Mucosa of gallbladder (tissue), 1 donor: ENCODE measurements at places on chromosomes 16 and 17. TPM values are rescaled to one million over a fixed set of nuclear protein-coding genes. Genes with fewer than 3 reads are reported as not detected.
A peak's percentile ranks its signal among the peaks of the same experiment; 100 is the strongest.

The KRT40 gene
- not detected for total RNA-seq

The ITPRIPL2 gene
- total RNA-seq = 37.5 TPM

The OTOP3 gene
- not detected for total RNA-seq

The ZNF385C gene
- total RNA-seq = 0.32 TPM

The HBQ1 gene
- total RNA-seq = not detected

The SOX15 gene
- 3.1 TPM for total RNA-seq

DNA sequence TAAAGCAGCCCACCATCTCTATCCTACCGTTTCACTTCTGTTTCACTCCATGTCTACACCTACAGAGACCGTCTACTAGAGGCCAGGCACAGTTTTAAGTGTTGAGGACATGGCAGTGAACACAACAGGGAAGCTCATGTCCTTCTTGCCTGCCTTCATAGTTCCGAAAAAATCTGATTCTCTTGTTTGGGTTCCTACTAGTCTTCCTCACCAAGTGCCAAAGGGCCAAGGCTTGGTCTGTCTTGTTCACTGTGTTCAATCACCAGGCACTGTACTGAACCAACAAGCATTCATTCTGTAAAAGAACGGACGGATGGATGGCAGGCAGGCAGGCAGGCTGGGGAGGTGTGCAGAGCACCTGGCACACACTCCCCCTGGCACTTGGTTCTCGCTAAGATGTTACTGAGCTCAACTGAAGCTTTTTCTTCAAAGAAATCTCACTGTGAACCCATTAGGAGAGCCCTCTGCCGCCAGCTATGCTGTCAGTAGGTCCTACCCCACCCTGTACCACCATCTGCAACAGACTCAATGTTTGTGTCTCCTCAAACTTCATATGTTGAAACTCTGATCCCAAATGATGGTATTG lies 2.5 kb downstream of the DEXI start:
- no peak for DNase-seq

DNA sequence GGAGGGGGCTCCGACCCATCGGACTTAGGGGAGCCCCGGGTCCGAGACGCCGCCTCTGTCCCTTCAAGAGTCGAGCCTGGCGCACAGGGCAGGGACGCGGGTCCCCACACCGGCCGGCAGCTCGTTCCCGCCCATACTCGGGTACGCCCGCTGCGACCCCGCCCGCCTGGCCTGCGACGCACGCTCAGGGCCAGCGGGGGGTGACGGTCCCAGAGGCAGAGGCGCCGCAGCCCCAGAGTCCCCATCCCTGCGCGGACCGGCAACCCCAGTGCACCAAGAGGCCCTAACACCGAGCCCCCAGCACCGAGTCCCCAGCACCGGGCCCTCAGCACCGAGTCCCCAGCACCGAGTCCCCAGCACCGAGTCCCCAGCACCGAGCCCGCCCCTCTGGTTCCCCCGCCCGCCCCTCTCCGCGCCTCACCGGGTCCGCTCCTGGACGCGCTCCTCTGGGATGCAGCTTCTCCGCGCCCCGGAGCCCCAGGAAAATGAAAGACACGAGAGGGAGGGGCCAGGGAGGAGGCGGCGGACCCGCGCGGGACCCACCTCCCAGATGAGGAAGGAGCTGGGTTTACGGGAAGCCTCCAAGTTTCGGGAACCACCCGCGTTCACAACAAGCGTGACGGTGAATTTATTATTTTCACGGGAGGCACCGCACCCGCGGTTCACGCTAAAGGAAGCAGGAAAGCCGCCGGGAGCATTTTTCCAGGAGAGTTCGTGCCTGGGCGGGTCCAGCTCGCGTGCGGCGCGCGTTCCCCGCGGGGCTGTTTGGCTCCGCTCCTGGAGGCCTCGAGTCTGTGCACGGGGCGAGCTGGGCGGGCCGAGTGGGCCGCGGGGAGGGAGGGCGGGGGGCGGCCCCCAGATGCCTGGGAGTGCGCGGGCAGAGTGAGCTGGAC lies at the start of gene SECTM1:
SECTM1 (minus strand) TSS at position 488 of the 893 bp plus-strand sequence. CDS start 6,526 bp downstream, outside the sequence.
- peak; percentile 38 for DNase-seq

DNA sequence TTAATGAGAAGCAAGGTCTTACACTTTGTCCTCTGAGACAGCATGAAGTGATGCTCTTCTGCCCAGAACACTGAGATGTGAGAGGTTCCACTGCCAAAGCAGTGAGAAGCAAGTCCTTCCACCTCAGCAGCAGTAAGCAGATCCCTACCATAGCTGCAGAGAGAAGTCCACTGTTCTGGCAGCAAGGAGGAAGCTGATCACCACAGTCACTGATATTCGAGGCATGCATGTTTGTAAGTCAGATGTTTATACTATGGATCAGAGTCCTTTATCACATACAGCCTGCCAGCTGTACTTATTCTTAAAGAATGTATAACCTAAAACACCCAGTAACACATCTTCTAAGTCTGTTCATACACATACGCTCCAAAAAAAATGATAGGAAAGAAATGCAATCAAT lies 18.2 kb upstream of the METTL2A start:
- no peak for DNase-seq

GRCh38 chr16:67562918-67563707 lies 787 bp downstream of the CTCF start:
- DNase-seq = peak; percentile 36

DNA sequence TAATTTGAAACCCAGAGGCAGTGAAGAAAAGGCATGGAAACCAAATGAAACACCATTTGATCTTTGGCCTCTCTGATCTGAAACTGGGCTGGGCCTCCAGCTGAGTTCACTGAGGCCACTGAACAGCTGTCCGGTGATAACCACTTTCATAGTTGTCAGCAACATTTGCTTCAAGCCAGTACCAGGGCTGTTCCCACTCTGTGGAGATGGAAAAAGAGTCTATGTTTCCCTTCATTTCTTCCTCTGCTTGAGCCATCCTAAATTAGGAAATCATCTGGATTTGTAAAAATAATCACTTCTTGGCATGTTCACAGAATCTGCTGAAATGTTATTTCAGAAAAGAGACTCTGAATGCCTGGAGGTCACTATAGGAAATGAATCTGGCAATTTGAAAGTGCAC lies 119.3 kb downstream of the STX8 start:
- no peak for DNase-seq

GRCh38 chr16:56841233-56841632 lies 23.8 kb upstream of the SLC12A3 start:
- no peak for DNase-seq

DNA sequence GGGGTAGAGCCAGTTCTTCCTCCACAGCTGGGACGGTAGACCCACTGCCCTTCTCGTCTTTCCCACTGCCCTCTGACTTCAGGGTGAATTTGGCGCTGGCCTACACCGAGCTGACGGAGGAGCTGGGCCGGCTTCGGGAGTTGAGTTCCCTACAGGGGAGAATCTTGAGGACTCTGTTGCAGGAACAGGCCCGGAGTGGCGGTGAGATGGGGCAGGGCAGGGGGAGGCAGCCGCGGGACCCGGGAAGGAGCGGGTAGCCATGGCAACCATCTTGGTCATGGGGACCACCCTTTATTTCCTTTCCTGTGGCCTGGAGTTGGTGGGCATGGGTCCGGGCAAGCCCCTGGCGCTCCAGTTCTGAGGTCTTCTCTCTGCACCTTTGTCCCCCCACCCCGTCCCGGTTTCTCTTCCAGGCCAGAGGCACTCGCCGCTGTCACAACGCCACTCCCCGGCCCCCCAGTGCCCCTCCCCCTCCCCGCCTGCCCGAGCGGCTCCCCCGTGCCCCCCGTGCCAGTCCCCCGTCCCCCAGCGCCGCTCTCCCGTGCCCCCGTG lies 14.4 kb downstream of the TBKBP1 start:
- no peak for DNase-seq

DNA sequence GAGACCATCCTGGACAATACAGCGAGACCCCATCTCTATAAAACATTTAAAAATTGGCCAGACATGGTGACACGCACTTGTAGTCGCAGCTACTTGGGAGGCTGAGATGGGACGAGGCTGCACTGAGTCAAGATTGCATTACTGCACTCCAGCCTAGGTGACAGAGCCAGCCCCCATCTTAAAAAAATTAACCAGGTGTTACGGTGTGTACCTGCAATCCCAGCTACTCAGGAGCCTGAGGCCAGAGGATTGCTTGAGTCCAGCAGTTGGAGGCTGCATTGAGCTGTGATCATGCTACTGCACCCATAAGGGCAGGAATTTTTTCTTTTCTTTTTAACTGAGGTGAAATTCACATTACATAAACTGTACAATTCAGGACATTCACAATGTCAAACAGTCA lies 16.9 kb upstream of the TMC7 start:
- DNase-seq = no peak

DNA sequence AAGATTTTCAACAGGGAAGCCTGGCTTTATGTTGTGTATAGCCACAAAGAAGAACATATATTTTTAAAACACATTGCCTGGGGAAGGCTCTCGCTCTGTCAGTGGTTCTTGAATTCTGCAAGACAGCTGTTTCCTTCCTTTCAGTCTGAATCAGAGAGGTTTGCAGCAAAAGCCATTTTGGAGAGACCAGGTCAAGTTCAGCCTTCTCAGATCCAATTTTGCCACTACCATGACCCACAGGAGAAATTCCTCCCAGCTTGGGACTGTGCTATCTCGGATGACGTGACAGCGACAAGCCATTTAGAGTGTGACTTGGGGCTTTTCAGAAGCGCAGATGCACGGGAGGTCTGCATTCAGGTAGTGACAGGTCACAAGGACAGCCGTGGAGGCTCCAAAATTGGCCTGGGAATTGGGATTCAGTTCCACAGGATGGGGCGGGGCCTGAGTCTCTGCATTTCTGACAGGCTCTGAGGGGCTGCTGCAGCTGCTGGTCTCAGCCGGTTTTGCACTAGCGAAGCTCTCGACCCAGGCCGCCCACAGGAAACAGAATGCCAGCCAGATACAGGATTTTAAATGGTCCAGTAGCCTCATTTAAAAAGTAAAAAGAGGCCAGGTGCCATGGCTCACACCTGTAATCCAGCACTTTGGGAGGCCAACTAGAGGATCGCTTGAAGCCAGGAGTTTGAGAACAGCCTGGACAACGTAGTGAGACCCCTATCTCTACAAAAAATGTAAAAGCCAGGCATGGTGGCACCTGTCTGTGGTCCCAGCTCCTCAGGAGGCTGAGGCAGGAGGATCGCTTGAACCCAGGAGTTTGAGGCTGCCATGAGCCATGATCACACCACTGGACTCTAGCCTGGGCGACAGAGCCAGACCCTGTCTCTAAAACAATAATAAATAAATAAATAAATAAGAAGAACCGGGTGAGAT lies 196.6 kb upstream of the CIBAR2 start:
- no peak for DNase-seq

DNA sequence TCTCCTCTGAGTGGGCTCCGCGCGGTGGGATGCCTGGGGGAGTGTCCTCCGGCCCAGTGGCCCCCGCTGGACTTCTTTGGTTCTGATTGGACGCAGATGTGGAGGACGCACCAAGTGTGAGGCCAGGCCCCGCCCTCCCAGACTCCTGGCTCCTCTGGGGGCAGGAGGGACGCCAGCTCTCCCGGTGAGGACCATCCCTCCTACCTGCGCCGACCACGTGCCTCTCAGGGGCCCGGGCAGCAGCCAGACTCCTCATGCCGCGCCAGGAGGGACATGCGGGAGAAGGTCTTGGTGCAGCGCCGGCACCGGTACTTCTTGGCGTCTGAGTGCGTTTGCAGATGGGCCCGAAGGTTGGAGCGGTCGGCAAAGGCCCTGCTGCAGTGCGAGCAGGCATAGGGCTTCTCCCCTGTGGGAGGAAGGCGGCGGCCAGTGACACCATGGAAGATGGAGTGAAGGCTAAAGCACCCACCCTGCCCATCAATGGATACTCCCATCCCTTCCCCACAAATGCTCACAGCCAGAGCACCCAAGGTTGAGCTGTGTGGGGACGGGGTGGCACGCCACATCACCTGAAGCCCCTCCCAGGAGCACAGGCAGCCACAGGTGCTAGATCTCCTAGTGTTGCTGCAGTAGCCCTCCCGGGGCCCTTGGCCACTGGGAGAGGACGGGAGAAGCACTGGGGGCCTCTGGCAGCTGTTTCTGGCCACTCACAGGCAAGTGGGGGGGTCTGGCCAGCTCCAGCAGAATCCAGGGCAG lies 7.9 kb downstream of the SNAI3 start:
- no peak for DNase-seq

- peak; percentile 85 for DNase-seq
Measured at GRCh38 chr17:63406689-63407330, 39.3 kb downstream of the CYB561 start.

DNA sequence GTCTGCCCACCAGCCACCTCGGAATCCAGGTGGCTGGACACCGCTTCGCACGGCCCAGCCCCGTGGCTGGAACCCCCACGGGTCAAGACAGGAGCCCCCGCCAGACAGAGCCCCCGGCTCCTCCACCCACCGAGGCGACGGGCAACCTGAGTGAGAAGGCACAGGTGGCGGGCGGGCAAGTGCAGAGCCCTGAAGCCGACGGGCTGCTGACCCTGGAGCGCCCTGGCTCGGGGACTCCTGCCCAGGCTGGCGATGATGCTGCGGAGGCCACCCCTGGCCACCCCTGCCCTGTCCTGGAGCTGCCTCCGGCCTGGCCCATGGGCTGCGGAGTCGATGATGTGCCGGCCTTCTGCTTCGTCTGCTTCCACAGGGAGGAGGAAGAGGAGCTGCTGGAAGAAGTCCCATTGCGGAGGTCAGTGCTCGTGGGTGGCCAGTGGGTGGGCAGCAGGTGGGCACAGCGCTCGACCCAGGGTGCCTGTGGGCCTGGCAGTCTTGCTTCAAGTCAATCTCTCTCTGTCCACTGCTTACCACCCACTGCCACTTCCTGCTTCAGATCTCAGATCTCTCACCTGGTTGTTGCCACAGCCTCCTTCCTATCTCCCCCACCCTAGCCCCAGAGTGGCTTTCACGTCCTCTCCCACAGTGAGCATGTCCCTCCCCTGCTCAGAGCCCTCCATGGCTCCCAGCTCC lies 33.1 kb upstream of the SBK1 start:
- DNase-seq = no peak

DNA sequence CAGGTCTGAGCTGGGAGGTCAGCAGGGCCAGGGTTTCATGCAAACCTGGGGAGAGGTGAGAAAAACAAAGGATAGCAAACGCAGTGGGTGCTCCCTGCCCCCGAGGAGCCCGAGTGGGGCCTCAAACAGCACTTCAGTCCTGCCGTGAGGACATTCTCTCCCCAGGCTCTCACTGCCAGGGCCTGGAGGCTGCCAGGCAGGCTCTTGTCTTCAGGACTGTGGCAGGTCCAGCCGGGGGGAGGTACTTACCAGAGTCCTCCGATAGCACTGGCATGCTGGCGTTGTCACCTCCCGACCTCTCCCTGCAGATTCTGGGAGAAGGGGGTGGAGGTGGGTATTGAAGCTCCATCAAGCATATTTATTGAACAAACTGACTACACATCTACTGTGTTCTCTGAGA lies 1.3 kb downstream of the MPP3 start:
- DNase-seq = peak; percentile 23

- DNase-seq = no peak
Measured at GRCh38 chr17:64749306-64749705, 87.2 kb upstream of the SMURF2 start.

GRCh38 chr16:68349838-68350410 lies 39.1 kb downstream of the PRMT7 start:
- DNase-seq = no peak

DNA sequence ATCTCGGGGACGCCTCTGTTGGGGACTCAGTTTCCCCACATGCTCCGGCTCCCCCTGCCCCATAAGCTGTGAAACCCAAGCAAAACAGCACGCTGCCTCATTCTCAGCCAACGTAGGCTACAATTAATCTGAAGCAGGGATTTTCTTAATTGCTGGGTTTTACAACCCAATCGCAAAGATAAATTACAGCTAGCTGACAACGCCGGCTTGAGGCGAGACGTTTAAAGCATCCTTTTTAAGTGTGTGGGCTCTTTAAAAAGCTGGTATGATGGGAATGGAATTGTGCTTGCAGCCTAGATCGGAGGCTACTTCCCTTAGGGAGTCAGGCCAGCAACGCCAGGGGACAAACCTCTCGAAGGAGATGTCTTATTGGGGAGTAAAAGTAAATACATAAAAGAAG lies 185.3 kb downstream of the ZNF423 start:
- no peak for DNase-seq
